ENCODE measurements at places on chromosomes 2 and 18.

GRCh38 chr18:67771271-67771670 is 254.8 kb upstream of the DSEL start:
- no peak for DNase-seq

DNA sequence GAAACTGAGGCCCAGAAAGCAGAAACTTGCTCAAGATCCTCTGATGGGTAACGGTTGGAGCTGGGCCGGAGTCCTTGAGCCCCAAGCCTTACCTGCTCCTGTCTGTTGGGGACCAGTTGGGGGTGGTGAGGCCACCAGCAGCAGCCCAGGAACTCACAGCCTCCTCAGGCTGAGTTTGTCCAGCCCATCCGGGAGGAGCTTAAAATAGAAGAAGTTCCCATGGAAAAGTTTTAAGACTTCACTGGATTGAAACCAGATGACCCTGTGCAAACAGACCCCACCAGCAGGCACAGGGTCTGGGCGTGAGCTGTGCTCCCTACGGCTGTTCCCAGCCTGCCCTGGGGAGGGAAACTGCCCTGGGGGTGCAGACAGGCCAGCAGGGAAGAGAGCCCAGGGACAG is 40.6 kb upstream of the FOSL2 start:
- no peak for DNase-seq

DNA sequence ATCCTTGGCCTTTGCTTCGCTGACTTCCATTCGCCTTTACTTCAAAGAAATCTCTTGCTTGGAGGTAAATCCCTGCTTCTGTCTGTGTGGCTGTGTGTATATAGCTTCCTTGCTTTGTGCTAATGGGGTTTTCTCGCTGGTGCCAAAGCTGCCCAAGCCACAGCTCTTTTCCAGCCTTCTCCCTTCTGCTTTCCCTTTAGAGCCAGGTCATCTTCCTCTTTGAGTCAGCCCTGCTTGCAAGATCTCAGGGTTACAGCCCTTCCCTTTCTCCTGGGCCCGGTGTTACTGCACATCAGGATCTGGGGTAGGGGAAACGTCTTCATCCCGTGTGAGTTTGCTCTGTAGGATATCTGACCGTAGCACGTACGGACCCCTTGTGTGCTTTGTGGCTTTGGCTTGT is 19.1 kb downstream of the EIF4E2 start:
- no peak for DNase-seq

DNA sequence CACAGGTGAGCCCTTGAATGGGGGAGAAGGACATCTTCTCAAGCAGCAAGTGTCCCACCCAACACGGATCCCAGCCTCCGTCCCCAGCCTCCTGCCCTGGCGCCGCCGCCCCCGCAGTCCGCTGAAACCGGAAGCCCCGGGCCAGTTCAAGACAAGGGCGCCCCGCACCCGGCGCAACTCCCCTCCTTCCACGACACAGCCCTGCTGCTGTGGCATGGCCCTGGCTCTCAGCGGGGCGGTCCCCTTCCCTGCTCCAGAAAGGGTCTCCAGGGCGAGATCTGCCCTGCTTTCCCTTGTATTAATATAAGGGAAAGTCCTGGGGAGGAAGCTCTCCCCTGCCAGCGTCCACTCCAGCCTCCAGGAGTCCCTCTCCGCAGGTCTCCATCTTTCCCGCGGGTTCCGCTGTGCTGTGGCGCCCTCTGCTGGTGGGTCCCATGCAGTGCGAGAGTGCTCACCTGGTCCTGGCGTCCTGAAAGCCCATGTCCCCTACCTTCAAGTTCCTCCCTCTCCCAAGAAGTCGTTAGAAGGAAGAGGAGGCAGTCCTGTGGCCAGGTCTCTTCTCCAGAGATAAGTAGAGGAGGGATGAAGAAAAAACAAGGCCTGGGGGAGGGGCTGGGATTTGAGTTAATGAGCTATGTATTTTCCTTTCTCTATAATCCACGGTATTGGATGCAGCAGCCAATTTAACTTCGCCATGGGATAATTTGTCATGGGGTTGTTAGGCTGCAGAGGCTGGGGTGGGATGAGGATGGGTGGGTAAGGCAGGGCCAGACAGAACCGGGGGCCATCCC is 176.0 kb downstream of the SMAD2 start:
- DNase-seq: no peak

DNA sequence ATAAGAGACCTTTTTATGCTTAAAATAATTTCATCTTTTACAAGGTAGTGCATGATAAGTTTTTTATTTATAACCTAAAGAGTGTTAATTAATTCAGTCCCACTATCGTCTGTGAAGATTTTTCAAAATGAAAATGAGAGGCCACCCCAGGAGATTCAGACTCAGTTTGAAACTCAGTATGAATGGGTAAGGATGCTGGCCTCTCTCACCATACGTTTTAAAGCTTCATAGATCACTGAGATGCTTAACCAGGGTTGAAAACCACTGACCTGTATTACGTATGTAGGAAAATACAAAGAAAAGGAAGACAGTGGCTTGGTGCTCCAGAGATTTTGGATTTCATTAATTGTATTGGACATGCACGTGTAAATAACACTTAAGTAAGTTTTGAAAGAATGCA is 278.7 kb downstream of the FSIP2 start:
- DNase-seq: no peak

- DNase-seq: no peak
Observed at GRCh38 chr2:100390001-100390940, 27.2 kb downstream of the CHST10 start.

Data from left renal pelvis (tissue), 4 donors.